ENCODE measurements at places on chromosomes 1 and 21. TPM values are rescaled to one million over a fixed set of nuclear protein-coding genes. Genes with fewer than 3 reads are reported as not detected.

DNA sequence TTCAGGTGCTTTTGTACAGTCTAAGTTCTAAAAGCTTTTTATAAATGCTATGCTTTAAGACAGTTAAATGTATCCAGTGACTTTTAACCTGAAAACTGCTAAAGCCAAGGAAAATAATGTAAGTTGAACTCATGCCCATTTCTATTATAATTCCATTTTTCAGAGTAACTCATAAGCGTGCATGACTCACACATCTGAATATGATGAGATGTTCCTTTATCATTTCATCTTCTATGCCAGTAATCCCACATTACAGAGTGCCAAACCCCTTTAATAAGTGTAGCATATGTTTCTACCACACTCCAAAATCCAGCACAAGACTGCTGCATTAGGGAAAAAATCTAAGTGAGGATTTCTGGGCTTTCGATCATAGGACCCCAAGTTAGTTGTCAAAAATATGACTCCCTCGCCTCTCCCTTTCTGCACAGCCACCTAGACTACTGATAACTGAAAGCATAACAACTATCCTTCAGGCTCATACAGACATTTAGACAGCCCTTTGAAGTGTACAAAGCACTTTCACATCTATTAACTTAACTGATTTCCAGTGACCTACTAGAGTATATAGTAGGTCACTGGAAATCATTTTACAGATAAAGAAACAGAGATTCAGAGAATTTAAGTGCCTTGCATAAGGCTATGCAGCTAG, 45.3 kb downstream of the JAK1 start:
- no peak for DNase-seq

GRCh38 chr1:157412308-157412707, 140.0 kb downstream of the FCRL5 start:
- DNase-seq, result no peak

Gene ADAM30
- total RNA-seq, result not detected

Gene DDAH1
- not detected for total RNA-seq

GRCh38 chr1:12506281-12507280, 111.4 kb downstream of the DHRS3 start:
- no peak for DNase-seq

DNA sequence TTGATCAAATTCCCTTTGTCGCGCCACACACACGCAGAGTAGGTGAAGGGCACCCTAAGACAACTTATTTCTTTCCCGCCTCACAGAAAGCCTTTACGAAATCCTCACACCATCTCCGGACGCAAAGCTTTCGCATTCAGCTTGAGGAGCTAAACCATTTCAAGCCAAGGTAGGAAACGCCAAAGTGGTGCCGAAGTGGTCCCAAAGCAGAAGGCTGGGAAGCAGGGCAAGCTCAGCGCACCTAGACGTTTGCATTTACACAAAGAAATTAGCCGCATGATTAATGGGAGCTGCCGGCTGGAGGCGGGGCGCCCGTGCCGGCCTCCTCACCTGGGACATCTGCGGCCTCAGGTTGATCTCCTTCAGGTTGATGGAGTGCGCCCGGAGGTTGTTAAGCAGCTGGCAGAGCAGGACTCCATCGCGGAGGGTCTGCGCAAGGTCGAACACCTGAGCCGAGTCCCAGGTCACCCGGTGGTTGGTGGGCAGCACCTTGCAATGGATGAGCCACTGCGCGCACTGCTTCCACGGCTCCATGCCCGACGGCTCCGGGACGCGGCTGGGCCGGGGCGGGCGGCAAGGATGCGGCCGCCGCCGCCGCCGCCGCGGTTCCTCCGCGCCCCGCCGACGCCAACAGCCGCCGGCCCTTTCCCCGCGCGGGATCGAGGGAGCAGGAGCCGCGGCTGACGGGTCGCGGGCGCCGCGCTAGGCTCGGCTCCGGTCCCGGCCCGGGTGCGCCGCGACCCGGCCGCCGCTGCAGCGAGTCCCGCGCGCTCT, 457 bp downstream of the VAV3 start:
- no peak for DNase-seq

Data from CD4-positive, alpha-beta T cell (primary cell).